ENCODE measurements at places on chromosomes 2 and 18. TPM values are rescaled to one million over a fixed set of nuclear protein-coding genes. Genes with fewer than 3 reads are reported as not detected.

Gene RPL31
- 1,803 TPM for total RNA-seq

Gene TMEM163
- 0.21 TPM for total RNA-seq

Gene TFCP2L1
- 3.3 TPM for total RNA-seq

Gene ARMC9
- total RNA-seq: 51.5 TPM

Gene ANKRD36C
- total RNA-seq: 21.1 TPM

Gene LYG2
- total RNA-seq: not detected

Gene FAM237A
- not detected for total RNA-seq

Gene TMEM182
- total RNA-seq: 5.6 TPM

- H3K36me3 ChIP-seq: no peaks in the 10 kb centered on the region
- H3K4me1 ChIP-seq: no peaks in the 10 kb centered on the region
- DNase-seq: no peak
- no peak overlapping the region for H3K4me3 ChIP-seq
- no peaks in the 10 kb centered on the region for H3K27me3 ChIP-seq
- no peak overlapping the region for H3K27ac ChIP-seq
Measured at GRCh38 chr18:50697509-50697908, 122.3 kb downstream of the MRO start.

DNA sequence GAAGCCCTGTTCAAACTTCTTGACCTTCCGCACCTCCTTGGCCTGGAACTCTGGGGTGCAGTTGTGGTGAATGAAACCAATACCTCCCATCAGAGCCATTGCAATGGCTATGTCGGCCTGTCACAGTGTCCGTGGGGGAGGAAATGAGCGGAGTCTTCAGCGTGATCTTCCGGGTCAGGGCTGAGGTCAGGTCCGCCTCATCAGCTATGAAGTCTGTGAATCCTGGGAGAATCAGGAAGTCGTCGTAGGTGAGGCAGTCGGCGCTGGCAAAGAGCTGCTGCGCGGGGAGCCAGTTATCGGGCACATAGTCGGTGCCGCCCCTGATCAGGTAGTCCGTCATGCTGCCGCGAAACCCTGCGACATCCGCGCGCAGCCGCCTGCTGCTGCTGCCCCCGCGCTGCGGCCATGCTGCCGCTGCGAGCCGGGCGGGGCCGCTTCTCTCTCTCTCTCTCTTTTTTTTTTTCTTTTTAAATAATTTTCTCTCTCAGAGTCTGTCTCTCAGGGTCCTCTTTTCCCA is 154.1 kb upstream of the ZSWIM2 start:
- no peak overlapping the region for H3K27ac ChIP-seq
- no peaks in the 10 kb centered on the region for H3K4me1 ChIP-seq
- no peaks in the 10 kb centered on the region for H3K27me3 ChIP-seq
- H3K36me3 ChIP-seq: no peaks in the 10 kb centered on the region
- H3K4me3 ChIP-seq: no peak overlapping the region

- no peak for DNase-seq
- no peaks in the 10 kb centered on the region for H3K36me3 ChIP-seq
- no peak overlapping the region for H3K27ac ChIP-seq
- H3K4me3 ChIP-seq: no peak overlapping the region
- no peaks in the 10 kb centered on the region for H3K4me1 ChIP-seq
Measured at GRCh38 chr2:227016894-227017293, 147.1 kb downstream of the COL4A4 start.

DNA sequence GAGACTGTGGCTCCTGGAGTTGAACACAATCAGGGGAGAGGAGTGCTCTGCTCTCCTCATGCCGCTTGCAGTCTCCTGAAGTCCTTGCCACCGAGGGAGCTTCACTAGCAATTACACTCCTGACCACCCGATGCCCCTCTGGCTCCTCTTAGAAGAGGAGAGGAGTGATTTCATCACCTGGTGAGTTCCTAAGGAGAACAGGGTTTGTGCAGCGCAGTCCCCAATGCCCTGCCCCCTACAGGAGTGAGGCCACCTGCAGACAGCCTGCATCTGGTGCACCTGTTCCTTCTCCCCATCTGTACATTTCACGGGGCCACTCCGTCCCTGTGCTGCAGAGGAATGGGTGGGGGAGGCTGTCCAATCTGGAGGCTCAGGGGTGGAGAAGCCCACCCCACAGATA is 267.2 kb downstream of the HRH4 start:
- no peaks in the 10 kb centered on the region for H3K36me3 ChIP-seq
- no peaks in the 10 kb centered on the region for H3K4me1 ChIP-seq
- no peak overlapping the region for H3K4me3 ChIP-seq
- no peak overlapping the region for H3K27ac ChIP-seq

GRCh38 chr2:85813982-85814801 is 60.4 kb downstream of the ATOH8 start:
- H3K4me3 ChIP-seq: no peak overlapping the region
- H3K27ac ChIP-seq: no peak overlapping the region
- H3K36me3 ChIP-seq: no peaks in the 10 kb centered on the region
- peaks cover 12% of the 10 kb centered on the region for H3K4me1 ChIP-seq

- H3K27me3 ChIP-seq: no peaks in the 10 kb centered on the region
- no peak overlapping the region for H3K27ac ChIP-seq
- H3K36me3 ChIP-seq: no peaks in the 10 kb centered on the region
- no peaks in the 10 kb centered on the region for H3K4me1 ChIP-seq
- no peak overlapping the region for H3K4me3 ChIP-seq
- DNase-seq: no peak
Measured at GRCh38 chr2:203959672-203960071, 23.1 kb downstream of the ICOS start.

- no peak overlapping the region for H3K4me3 ChIP-seq
- H3K36me3 ChIP-seq: no peaks in the 10 kb centered on the region
- H3K27me3 ChIP-seq: peaks cover 41% of the 10 kb centered on the region
- DNase-seq: no peak
- H3K4me1 ChIP-seq: peaks cover 2% of the 10 kb centered on the region
Measured at GRCh38 chr2:46161315-46161714, 135.9 kb upstream of the EPAS1 start.

DNA sequence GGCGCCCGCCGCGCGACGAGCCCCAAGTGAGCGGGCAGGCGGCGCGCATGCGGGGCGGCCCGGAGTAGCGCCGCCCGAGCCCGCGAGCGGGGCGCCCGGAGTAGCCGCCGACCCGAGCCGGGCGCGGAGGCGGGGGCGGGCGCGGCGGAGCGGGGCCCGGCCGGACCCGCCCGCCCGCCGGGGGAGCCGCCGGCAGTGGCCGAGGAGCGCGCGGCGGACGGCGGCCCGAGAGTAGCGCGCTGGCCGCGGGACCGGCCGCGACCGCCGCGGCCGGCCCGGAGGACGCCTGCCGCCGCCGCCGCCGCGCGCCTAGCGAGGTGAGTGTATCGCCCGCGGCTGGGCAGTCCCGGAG is at the start of gene GALNT1:
TSS of gene GALNT1 (plus strand) at position 195 of the 352 bp plus-strand sequence. CDS start 72,923 bp downstream, outside the sequence.
- H3K27me3 ChIP-seq: peaks cover 4% of the 10 kb centered on the region
- H3K27ac ChIP-seq: peak within 1 kb of the TSS; percentile 85
- no peak for DNase-seq

DNA sequence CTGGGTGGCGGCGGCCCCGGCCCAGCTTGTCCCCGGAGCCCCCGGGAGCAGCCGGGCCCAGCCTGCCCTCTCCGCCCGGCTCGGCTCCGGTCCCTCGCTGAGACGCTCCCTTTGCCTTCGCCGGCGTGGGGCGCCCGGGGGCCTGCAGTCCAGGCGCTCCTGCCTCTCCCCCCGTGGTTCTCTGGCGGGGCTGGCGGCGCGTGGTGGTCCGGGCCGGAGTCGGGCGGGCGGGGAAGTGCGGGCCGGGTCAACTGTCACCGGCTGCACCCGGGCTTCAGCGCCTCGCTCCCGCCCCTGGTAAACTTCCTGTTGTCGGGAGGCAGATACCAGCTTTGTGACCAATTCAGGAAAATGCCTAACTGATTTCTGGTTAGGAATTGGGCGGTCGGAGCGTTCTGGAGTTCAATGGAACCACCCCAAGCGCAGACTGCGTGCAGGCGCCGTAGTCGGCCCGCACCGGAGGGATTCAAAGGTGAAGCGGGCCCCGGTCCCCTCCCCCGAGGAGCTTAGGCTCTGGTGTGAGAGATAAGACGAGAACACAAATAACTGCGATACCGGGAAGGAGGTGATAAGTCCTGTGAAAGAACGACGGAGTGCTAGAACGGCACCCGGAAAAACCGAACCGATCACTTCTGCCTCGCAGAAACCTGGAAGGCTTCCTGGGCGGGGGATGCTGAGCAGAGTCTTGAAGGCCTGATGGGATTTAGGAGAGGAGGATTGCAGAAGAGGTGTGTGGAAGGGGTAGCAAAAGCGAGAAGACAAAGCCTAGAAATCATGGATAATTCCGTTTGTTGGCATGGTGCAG is 891 bp downstream of the CAB39 start:
- H3K36me3 ChIP-seq: peaks cover 9% of the 10 kb centered on the region
- H3K4me1 ChIP-seq: peaks cover 11% of the 10 kb centered on the region
- no peaks in the 10 kb centered on the region for H3K27me3 ChIP-seq
- peak; percentile 80 for DNase-seq

- DNase-seq: no peak
- no peaks in the 10 kb centered on the region for H3K4me1 ChIP-seq
- no peak overlapping the region for H3K27ac ChIP-seq
- no peaks in the 10 kb centered on the region for H3K36me3 ChIP-seq
- no peak overlapping the region for H3K4me3 ChIP-seq
Measured at GRCh38 chr2:25032094-25032493, 9.8 kb upstream of the EFR3B start.

GRCh38 chr2:205477016-205477705 is 205.1 kb upstream of the NRP2 start:
- H3K4me3 ChIP-seq: no peak overlapping the region
- no peak overlapping the region for H3K27ac ChIP-seq
- no peaks in the 10 kb centered on the region for H3K4me1 ChIP-seq
- no peak for DNase-seq

DNA sequence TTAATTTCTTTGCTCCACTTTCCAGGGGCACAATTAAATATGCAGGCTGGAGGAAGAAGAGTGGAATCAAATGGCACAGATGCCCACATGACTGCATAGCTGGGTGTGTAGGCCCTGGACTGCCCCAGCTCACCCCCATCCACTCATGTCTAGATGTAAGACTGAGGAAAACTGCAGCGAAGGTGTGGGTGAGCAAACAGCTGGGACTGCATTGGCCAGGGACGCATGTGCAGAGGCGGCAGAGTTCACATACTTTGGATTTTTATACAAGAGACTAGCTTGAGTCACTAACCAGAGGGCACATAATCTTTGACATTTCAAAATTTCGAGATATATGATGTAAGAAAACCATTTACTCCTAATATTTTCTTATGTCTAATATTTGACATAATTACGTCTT is 60.1 kb downstream of the SPIRE1 start:
- H3K4me1 ChIP-seq: peaks cover 2% of the 10 kb centered on the region
- no peak overlapping the region for H3K27ac ChIP-seq
- H3K36me3 ChIP-seq: no peaks in the 10 kb centered on the region
- no peaks in the 10 kb centered on the region for H3K27me3 ChIP-seq
- DNase-seq: no peak

DNA sequence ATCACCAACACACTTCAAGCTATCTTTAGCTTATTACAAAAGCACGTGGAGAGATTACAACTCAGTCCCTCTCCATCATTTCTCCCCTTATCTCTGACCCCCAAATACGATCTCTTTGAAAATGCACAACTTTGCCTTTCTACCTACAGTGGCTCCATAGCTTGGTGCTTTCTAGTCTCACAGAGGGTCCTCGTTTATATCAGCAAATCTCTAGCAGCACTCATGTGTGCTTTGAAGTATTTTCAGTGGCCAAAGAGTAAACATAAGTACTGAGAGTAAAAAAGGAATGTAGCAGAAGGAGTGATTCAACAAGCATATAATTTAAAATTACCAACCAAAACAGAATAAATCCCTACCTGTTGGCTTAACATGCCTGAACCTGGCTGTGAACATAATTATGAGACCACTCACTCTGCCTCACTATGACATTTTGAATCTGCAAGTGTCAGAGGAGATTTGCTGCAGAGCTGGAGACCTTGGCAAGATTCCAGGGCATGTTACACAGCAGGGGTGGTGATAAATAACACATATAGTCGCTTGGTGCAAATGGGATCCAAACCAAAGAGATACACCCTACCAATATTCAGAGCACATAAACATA is 54.6 kb downstream of the LAMA3 start:
- H3K36me3 ChIP-seq: no peaks in the 10 kb centered on the region
- H3K4me1 ChIP-seq: peaks cover 10% of the 10 kb centered on the region
- no peak overlapping the region for H3K27ac ChIP-seq
- H3K27me3 ChIP-seq: no peaks in the 10 kb centered on the region
- no peak overlapping the region for H3K4me3 ChIP-seq

GRCh38 chr2:147910990-147911473 is 66.2 kb downstream of the ACVR2A start:
- H3K27ac ChIP-seq: no peak overlapping the region
- peak; percentile 37 for DNase-seq
- no peak overlapping the region for H3K4me3 ChIP-seq
- H3K4me1 ChIP-seq: no peaks in the 10 kb centered on the region

DNA sequence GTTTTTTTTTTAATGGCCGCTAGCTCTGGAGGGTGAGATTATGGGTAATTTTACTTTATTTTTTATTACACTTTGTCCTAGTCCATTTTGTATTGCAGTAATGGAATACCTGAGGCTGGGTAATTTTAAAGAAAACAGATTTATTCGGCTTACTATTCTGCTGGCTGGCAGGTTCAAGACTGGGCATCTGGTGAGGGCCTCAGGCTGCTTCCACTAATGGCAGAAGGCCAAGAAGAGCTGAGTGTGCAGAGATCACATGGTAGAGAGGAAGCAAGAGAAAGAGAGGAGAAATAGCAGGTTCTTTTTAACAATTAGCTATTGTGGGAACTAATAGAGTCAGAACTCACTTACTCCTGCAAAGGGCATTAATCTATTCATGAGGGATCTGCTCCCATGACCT is 52.4 kb upstream of the ARHGAP28 start:
- H3K27ac ChIP-seq: no peak overlapping the region
- no peaks in the 10 kb centered on the region for H3K36me3 ChIP-seq
- H3K4me1 ChIP-seq: no peaks in the 10 kb centered on the region
- no peak for DNase-seq

- DNase-seq: no peak
- no peak overlapping the region for H3K27ac ChIP-seq
- H3K4me1 ChIP-seq: peaks cover 4% of the 10 kb centered on the region
- no peaks in the 10 kb centered on the region for H3K27me3 ChIP-seq
- peaks cover 19% of the 10 kb centered on the region for H3K36me3 ChIP-seq
- H3K4me3 ChIP-seq: no peak overlapping the region
Measured at GRCh38 chr2:25831746-25832449, 46.4 kb downstream of the ASXL2 start.

DNA sequence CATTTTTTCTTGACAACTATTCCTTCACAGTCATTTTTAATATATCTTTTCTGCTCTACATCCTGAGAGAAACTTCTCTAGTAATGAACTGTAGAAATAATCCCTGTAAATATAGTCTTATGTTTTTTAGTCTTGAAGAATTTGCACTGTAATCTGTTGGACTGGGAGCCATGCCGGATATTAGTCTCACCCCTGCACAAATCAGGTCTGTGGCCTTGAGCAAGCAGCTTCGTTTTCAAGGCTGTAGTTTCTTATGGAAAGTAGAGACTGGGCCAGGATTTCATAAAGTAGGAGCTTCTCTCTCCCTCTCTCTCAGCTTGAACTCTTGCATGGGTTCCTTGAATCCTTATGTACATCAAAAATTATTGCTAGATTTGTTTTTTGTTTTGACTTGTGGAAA is 8.7 kb downstream of the FARP2 start:
- no peaks in the 10 kb centered on the region for H3K27me3 ChIP-seq
- H3K36me3 ChIP-seq: peaks cover 16% of the 10 kb centered on the region
- H3K4me1 ChIP-seq: no peaks in the 10 kb centered on the region
- no peak overlapping the region for H3K4me3 ChIP-seq
- no peak overlapping the region for H3K27ac ChIP-seq
- DNase-seq: no peak
